ENCODE measurements at places on chromosomes 2 and 18.
A peak's percentile ranks its signal among the peaks of the same experiment; 100 is the strongest.

GRCh38 chr2:99695944-99696253, 206.1 kb upstream of the REV1 start:
- DNase-seq: no peak

DNA sequence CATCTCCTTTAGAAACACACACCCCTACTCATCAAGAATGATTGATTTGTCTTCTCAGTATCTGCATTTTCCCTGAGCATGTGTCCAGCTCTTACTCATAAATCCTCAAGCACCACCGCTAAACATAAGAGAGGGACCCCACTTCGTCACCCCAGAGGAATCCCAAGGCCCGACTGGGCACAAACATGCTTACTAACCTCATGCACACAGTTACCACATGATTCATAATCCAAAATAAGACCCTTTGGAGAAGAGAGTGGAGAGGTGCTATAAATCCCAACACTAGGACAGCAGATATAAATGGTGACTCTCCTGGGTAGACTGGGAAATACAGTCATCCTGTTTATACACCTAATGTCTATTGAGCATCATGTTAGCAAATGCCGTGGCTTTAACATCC, 843.2 kb upstream of the ID2 start:
- DNase-seq: no peak

- no peak for DNase-seq
These were observed 298.6 kb downstream of the AGPS start for GRCh38 chr2:177691177-177691576.

DNA sequence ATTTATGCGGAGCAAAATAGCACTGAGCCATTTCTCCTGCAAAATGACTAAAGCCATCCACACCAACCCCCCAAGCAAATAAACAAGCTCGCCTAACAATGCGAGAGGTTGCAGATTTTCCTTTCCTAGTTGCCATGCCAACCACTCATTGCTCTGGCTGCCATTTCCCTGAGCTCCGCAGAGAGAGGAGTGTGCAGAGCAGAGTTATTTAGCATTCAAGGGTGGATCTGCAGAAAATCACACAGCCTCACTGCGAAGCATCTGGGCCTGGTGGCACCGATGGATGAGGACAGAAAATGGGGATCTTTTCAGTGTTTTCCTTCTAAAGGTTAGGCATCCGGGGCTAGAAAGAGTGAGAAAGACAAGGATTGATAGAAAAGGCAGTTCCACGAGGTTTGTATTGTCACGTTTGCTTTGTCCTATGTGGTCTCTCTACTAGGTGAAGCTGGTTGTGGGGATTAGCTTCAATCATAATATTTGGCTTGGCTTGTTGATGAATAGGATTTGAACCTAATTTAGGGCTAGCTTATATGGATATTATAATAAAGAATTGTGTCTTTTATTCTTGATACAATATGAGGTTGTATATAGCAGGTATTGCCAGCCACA, 110.2 kb upstream of the UNC80 start:
- peak; percentile 14 for DNase-seq

GRCh38 chr2:20562540-20563225, 88.2 kb downstream of the HS1BP3 start:
- DNase-seq: peak; percentile 82

GRCh38 chr2:37569986-37570679, 101.3 kb downstream of the CDC42EP3 start:
- no peak for DNase-seq

GRCh38 chr2:105644174-105644980, 100.3 kb upstream of the NCK2 start:
- DNase-seq: no peak

DNA sequence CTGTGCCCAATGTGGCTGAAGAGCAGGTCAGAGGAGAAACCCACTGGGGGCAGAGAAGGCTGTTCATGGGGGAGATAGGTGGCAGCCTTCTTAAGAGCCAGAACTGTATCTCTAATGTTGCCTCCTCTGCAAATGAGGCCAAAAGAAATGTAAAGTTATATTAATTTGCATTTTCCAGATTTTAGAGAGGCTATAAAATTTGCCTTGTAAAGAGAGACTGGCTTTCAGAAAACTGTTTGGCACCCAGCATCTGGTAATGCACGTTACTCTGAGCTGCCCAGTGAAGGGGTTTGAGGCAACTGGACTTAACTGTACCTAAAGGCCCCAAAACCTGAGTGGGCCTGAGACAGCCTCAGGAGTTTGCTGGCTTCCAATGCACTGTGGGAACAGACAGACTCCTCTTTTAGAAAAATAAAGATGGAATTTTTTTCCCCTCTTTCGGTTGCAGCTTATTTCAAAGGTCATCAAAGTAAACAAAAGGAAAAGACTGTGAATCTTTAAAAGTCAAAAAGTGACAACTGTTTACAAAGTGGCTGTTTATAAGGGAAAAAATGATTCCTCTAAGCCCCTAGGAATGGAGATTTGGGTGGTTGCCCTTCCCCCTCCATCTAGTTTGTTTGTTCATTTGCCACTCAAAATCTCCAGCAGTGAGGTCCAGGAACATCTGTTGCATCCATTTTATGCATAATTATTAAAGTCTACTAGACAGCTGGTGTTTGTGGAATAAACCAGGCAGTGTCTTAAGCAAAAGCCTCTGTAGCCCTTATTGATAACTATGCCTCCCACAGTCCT, 132.2 kb upstream of the ZFP36L2 start:
- DNase-seq: no peak

- DNase-seq: no peak
These were observed 101.5 kb downstream of the SCG2 start for GRCh38 chr2:223500709-223501108.

DNA sequence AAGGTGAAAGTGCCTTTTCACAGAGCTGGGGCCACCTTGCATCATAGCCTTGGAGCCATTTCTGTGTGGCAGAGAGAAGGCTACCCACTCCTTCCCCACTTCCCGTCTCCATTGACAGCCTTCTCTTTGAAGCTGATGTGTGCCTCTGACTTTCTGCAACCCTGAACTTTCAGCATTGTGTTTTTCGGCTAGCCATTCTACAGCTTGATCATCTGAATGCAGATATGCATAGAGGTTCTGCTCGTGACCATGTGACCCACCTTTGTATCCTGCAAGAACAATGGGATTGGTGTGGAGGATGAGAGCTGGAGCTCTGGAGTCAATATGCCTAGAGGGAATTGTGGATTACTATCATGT, 69.1 kb upstream of the KCNE4 start:
- no peak for DNase-seq

- no peak for DNase-seq
These were observed 96.6 kb upstream of the CXCR4 start for GRCh38 chr2:136214307-136215200.

DNA sequence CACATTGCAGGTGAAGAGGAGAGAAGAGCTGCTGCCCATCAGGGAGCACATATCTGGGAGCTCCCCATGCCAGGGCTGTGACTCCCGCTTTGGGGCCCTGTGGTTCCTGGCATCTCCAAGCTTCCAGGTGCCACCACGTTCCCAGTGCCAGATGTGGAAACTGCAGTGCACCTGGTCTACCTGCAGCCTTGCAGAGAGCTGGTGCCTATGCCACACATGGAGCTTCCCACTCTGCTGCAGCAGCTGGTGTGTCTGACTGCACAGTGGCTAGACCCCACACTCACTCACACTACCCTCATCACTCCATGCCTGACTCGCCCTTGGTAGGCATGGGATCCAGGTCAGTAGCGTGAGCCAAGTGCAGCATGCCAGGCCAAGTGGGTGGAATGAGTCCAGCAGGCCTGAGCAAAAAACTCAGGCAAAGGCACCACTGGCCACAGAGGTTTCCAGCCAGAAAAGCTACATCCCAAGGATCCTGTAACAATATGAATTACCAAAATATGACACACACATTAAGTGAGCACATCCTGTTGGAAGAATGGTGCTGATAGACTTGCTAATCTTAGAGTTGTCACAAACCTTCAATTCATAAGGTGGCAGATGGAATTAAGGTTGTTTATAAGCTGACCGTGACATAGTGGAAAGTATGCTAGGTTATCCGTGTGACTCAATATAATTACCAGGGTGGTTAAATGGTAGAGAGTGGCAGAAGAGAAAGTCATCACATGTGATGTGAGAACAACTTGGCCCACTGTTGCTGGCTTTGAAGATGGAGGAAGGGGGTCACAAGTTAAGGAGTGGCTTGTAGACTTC, 150.9 kb downstream of the EHBP1 start:
- no peak for DNase-seq

GRCh38 chr2:122530814-122531213, 775.4 kb downstream of the TSN start:
- DNase-seq: peak; percentile 37

DNA sequence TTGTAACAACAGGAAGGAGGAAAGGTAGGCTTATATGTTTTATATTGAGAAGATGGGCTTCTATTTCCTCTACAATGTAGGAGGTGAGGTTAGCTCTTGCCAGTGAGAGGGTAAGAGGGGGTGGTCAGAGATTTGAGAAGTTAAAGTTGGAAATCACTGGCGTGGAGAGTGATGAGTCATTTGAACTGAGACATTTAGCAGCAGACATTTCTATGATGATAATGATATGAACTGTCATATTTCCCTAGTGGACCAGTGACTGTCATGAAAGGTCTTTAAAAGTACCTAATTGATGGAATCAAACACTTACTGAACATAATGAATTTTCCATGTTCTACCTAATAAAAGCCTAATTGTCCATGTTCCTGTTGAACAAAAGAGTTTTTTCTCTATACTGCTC, 126.1 kb downstream of the FAM161A start:
- no peak for DNase-seq

DNA sequence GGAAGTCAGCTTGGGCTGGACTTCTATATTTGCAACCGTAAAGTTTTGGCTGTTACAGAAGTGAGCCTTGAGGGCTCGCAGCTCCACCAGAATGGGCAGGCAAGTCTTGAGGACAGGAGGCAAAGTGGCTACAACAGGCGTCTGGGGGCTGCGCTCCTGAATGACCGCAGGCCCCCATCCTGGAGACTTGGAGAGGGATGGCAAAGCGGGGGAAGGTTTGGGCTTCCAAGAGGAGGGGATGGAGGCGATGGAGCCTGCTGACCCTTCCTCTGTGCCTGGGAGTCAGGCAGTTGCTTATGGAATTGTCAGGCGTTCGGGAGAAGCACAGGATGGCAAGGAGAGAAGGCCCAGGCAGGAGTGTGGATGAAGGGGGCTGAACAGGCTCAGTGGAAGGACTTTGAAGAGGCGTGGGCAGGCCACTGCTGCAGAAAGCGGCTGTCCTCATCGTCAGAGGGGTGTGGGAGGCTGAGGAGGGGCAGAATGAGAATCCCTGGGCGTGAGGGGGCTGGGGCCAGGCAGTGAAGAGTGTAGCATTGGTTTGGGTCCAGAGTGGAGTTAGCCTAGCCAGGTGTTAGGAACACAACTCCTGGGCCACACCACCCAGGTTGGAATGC, 72.3 kb downstream of the INHBB start:
- DNase-seq: peak; percentile 0

- DNase-seq: peak; percentile 74
These were observed 24.2 kb upstream of the RHOB start for GRCh38 chr2:20422402-20423271.

GRCh38 chr2:181575024-181575649, 81.8 kb downstream of the CERKL start:
- DNase-seq: no peak

GRCh38 chr18:71221405-71221804, 932.6 kb downstream of the SOCS6 start:
- DNase-seq: no peak

DNA sequence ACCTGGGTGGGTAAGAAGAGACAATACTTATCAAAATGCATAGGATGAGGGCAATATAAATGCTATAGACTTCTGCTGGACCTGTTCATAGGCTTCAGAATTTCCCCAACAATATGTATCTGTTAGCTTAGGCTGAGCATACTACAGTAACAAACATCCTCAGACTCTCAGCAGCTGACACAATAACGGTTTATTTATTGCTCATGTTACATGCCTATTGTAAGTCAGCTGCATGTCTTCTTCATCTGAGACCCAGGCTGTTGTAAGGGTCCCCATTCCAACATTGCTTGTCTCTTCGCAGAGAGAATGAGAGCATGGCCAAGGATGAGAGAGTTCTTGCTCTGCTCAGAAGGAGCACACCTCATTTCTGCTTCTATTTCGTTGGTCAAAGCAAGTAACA, 150.7 kb downstream of the TMEM200C start:
- DNase-seq: no peak

GRCh38 chr2:98158305-98158704, 71.3 kb downstream of the VWA3B start:
- no peak for DNase-seq

GRCh38 chr2:53170466-53170865, 597.1 kb upstream of the CHAC2 start:
- no peak for DNase-seq

GRCh38 chr18:3040881-3041280, 27.9 kb upstream of the LPIN2 start:
- DNase-seq: no peak

- DNase-seq: no peak
These were observed 39.2 kb upstream of the BIN1 start for GRCh38 chr2:127146071-127146725.
